ENCODE measurements at places on chromosomes 2 and 18.

DNA sequence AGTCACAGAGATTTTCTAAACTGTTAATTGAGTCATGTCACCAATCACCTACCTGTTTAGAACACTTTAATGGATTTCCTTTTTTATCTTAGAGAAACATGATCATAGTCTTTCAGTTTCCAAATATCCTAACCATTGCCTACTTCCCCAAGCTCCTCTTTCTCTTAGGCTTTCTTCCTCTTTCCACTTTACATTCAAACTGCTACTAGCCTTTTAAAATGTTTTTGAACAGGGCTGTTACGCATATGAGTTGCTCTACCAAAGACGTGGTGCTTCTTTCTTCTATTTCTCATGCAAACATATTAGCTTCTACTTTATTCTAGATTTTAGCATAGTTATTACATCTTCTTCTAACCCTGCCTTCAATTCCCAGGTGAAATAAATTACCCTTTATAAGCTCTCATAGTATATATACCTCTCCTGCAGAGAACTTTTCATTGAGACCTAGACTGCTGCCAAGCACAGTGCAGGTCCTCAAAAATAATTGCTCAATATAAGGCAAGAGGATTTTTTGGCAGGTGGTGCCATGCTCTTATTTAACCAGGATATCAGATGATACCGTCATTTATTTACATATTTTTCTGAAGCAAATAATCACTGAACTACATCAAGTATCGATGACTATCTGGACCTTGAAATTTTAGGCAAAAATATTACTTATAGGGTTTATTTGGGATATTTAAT, 937.1 kb downstream of the TSN start:
- no peak for DNase-seq

DNA sequence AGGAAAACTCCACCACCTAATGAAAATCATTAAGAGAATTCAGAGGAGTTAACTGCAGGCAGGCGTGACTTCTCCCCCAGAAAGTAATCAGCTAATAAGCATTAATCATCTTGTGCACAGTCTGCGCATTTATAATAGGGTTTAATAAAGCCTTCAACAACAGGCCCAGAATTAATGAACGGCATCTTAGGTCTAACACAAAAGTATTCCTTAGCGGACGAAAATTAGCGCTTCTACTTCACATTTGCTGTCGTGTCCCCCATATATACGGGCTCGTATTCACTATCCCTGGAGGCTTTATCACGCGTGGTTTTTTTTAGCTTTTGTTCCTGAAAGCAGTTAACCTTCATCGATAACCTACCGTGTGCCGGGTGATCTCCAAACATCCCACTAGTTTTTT, 1.8 kb downstream of the ATP8B1 start:
- DNase-seq, result no peak

GRCh38 chr2:152510621-152511020, 175.6 kb downstream of the FMNL2 start:
- DNase-seq, result no peak

GRCh38 chr2:56167616-56168562, 15.9 kb upstream of the CCDC85A start:
- DNase-seq, result no peak

DNA sequence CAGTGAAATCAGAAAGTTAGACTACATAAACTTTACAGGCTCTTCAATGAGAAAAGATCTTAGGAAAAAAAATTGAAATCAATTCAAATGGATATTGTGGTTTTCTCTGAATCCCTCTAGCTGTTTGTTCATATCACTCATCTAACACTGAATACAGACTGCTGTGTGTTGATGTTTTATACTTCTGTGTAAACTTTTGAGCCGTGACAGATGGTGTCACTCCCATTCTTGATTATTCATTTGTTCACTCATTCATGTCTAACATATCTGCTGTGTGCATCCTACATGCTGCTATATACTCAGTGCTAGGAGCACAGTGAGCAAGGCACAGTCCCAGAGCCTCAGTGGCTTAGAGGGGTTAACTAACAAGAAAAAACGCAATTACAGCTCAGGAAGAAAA, 12.6 kb downstream of the KLHL23 start:
- no peak for DNase-seq

DNA sequence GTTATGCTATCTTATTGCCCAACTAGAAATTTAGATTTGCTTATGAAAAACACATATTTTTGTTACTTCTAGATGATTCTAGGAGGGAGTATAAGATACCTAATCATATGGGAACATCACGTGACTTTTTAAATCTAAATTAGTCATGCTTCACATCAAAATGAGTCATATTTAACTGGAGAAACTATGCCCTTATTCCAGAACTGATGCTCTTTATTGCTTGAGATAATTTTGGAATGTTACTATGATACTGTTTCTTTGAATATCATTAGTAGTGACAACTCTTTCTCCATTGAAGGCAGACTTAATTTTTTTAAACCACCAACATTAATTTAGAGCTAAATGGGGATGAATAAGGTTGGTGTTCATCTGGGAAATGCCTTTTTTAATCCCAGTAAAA, 19.9 kb upstream of the ELAC1 start:
- no peak for DNase-seq

DNA sequence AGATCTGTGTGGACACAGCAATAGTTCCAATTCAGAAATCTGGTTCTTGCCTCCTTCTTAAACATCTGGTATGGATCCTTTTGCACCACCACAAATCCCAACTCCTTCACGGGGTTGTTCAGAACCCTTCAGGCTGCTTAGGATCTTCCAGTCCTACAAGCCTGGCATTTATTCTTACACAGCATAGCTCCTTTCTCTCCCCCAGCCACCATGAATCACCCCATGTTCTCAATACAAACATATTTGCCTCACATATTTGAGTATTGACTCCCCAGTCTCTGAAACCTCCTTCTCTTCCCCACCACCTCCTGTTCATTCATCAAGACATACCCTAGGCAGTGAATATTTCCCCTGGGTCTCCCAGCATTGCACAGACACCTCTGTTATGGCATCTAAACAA, 155.2 kb downstream of the ALK start:
- DNase-seq, result no peak

- no peak for DNase-seq
These were observed at the start of gene LBX2 for GRCh38 chr2:74499267-74499939. LBX2 (minus strand) TSS chr2:74499603; CDS start chr2:74499537, 66 bp downstream.

GRCh38 chr2:239112127-239112774, 264.4 kb downstream of the TWIST2 start:
- DNase-seq, result no peak

GRCh38 chr2:10254373-10255188, 48.1 kb upstream of the HPCAL1 start:
- peak; percentile 45 for DNase-seq

DNA sequence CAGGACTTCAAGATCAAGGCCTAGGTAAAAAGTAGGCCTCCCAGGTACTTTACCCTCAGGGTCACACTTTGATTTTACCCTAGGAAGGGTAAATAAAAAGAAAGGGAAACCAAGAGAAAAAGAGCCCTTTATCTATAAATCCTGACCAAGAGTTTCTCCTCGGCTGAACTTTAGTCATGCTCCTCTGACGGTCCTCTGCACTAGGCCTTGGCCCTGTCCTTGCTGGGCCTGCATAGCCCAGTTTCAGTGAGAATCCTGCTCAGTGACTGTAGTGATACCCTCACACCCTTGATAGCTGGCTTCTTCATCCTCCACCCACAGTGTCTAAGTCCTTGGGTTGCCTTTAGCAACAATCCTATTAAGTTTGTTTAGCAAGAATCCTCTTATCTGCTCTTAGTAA, 20.5 kb upstream of the ITSN2 start:
- no peak for DNase-seq

DNA sequence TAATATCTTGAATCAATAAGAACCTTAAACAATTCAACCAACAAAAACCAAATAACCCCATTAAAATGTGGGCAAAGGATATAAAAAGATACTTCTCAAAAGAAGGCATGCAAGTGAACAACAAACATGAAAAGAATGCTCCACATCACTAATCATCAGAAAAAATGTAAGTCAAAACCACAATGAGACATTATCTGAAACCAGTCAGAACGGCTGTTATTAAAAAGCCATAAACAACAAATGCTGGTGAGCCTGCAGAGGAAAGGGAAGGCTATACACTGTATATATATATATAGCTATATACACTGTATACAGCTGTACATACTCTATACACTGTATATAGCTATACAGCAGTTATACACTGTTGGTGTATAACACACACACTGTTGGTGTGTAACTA, 47.8 kb upstream of the GALNT13 start:
- no peak for DNase-seq

DNA sequence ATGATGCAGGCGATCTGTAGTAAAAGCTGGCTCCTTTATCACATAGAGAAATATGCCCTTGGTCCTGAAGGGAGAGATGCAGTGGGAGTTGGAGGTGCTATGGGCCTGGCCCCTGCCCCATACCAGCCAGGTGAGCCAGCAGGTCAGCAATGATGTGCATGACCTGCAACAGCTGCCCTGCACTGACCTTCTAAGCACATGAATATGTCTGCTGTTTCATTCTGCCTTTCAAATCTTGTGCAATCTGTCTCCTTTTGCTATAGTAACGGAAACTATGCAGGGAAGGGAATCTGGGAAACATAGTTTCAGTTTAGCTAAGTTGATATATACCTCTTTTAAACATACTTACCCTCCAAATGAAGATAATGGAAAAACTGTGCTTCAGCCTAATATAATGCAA, 235.2 kb downstream of the TDRD15 start:
- no peak for DNase-seq

GRCh38 chr2:112001136-112001715, 53.8 kb upstream of the TMEM87B start:
- no peak for DNase-seq

DNA sequence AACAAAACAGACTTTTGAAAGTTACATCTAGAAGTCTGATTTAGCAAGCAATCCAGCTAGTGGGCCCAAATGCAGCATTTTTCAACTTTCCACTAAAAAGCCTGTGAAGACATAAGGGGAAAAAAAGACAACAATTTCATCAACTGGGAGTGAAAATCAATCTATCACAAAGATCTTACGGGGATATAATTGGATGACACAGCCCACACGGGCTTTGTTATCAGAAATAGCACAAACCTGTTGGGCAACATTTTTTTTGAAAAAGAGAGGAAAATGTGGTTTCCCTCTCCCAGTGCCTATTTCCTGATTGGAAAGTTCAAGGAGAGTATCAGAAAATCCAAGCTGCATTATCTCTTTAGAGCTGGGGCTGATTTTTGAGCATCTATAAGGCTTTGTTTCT, 132.7 kb downstream of the EVA1A start:
- DNase-seq, result no peak

DNA sequence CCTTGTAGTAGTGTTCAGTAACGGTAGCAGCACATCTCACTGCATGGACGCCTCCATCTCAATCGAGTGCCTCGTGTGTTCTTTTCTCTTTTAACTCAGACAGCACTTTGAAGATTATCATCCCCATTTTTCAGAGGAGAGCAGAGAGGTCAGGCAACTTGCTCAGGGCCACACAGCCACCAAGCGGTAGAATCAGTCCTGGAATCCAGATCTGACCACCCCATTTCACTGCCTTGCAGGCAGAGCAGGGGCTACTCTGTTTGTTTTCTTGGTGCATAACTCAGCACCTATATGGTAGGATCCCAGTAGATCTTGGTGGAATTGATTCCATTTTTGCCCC, 129.5 kb downstream of the SMAD7 start:
- no peak for DNase-seq
